ENCODE measurements at places on chromosomes 13 and 19.

GRCh38 chr13:29688193-29688592 is 92.7 kb upstream of the SLC7A1 start:
- no peak for DNase-seq

DNA sequence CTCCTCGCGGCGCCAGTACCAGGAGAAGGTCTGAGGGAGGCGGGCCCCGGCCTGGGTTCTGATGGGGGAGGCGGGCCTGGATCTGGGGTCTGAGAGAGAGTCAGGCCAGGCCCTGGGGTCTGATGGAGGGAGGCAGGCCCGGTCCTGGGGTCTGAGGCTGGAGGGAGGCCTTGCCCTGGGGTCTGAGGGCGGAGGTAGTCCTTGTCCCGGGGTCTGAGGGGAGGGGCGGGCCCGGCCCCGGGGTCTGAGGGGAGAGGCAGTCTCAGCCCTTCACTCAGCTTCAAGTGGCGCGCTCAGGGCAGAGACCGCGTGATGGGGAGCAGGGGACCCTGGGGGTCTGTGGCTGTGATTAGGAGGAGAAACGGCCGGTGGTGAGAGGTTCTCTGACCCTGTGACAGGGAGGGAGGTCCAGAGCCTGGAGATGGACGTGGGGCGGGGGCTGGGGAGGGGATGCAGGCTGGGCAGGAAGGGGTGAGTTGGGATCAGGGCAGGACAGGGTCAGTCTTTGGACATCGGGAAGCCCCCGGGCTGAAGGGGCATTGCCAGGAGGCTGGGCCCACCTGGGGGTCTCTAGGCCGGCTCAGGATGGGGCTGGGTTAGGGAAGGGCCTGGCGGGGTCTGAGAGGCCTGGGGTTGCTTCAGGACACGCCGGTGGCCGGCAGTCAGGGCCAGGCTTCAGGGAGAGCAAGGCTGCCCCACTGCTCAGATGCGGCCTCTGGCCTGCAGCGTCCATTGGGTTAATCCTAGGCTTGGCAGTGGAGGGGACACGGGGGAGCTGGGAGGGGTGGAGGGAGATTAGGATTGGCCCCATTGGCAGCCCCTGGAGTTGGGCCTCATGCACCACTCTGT is 18.7 kb downstream of the HCN2 start:
- no peak for DNase-seq

DNA sequence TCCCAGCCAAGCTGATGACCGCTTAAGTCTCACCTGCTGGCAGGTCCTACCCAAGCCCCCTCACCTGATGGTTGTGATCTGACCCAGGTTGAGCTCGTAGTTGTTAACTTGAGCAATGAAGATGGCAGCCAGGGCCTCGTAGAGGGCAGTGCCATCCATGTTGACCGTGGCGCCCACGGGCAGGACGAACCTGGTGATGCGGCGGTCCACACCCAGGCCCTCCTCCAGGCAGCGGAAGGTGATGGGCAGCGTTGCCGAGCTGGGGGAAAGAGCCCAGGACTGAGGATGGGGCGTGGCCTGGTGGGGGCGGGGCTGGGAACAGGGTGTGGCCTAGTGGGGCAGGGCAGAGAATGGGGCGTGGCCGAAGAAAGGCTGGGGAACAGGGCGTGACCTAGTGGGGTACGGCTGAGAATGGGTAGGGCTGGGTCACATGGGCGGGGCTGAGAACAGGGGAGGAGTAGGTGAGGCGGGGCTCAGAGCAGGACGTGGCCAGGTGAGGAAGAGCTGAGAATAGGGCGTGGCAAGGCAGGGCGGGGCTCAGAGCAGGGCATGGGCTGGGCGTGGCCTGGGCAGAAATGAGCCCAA is 12.9 kb downstream of the OR7C2 start:
- no peak for DNase-seq

DNA sequence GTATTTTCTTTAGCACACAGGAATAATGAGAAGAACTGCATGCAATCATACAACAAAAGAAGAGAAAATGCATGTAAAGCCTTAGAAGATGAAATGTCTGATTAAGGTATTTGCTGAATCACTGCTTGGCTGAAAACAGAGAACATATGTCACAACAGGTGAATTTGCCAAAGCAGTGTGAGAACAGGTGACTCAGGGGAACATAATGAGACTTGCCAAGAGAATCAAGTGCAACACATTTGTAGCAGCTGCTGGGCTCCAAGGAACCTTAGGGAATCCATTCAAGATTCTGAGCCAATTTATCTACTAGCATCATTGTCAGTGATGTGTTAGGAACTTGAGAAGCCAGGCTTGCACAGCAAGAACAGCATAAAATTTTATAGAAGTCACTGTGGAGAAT is 273.1 kb downstream of the PCDH20 start:
- DNase-seq, result no peak

- no peak for DNase-seq
Measured at GRCh38 chr19:38706792-38707511, 37.3 kb downstream of the CAPN12 start.

Measured in activated CD8-positive, alpha-beta T cell treated with anti-CD3 and anti-CD28 coated beads, Interleukin-2, amount 10 ng/mL, durations not matched to agents 7 days and 5 days (primary cell).